ENCODE measurements at places on chromosomes 5 and 9. TPM values are rescaled to one million over a fixed set of nuclear protein-coding genes. Genes with fewer than 3 reads are reported as not detected.

DNA sequence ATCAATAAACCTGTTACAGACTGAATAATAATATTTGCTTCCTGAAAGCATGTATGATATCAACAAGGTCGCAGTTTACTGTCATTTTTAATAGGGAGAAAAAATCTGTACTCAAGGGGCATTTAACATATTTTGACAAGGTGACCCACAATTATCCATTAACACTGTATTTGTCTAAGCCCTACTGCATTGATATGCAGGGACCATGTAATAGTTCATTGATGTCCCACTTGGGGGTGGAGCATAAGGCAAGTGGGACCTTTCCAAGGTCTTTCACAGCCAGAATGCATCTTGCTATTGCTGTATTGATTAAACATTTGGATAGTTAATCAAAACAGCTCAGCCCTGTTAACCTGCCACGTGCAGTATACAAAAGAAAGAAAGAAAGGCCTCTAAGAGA is 502.0 kb downstream of the NR2F1-AS1 start:
- H3K27ac ChIP-seq: no peak overlapping the region
- H3K4me1 ChIP-seq: peaks cover 4% of the 10 kb centered on the region
- no peak overlapping the region for H3K4me3 ChIP-seq
- H3K36me3 ChIP-seq: no peaks in the 10 kb centered on the region

- no peaks in the 10 kb centered on the region for H3K27me3 ChIP-seq
- no peak overlapping the region for H3K27ac ChIP-seq
- no peak overlapping the region for H3K4me3 ChIP-seq
- no peaks in the 10 kb centered on the region for H3K36me3 ChIP-seq
Observed at GRCh38 chr9:7008411-7008810, 250.6 kb downstream of the KDM4C start.

DNA sequence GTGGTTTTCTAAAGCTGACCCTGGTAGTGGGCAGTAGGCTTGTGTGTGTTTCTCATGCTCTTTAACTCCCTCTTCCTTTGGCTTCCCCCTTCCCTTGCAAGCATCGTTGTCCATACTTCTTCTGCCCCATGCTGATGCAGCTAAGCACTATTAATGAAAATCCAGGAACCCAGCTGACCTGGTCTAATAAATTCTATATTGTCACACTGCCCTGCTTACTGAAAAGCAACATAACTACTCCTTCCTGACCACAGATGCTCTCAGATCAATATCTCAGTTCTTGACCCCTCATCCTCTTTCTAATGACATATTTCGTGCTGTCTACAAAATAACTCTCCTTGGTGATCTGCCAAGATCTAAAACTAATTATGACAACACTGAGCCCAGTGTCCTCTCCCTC is 405.5 kb downstream of the EFNA5 start:
- no peak overlapping the region for H3K27ac ChIP-seq
- no peaks in the 10 kb centered on the region for H3K36me3 ChIP-seq
- H3K4me1 ChIP-seq: peaks cover 2% of the 10 kb centered on the region
- no peaks in the 10 kb centered on the region for H3K27me3 ChIP-seq
- DNase-seq: no peak

DNA sequence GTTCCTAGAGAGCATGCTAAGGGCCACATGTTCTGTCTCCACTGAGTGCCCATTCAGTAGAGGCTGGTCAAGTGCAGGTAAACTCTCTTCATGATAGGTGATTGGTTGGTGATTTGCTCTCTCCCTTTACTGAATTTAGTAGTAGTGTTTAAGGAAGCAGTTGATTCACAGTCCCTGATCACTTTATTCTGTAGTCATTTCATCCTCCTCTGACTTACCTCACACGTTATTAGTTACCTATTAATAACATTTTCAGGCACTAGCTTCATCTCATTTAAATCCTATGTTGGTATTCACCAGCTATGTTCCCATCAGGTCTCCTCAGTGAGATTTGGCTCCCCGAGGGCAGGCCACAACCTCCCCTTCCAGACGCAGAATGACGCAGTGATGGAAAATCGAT is 51.9 kb downstream of the ERAP1 start:
- H3K27me3 ChIP-seq: no peaks in the 10 kb centered on the region
- no peaks in the 10 kb centered on the region for H3K36me3 ChIP-seq

DNA sequence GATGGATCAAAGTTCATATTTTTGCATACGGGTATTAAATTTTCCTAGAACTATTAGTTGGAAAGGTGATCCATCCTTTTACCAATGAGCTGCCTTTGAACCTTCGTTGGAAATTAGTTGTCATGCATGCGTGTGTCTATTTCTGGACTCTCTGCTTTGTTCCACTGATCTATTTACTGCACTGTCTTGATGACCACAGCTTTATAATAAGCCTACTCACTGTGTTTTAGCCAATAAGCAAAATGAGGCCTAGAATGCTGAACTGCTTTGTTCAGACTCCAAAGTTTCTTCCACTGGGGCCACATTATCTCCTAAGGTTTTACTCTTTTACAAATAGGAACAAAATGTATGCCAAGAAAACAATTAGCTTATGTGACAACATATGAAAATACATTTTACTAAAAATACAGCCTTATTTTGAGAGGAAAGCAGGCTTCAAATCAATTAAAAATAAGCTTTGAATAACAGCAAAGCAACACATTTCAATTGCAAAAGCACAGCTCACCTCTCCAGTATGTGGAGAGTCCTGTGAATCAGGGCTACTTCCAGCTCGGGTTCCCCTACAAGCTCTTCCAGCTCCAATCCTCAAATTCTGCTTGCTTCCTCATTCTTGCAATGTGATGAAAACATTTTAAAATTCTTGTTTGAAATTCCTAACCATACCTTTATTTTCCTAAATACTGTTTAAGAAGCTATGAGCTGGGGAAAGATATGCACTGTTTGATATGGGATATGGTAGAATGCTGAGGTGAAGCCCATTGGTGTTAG is 72.0 kb downstream of the RETREG1 start:
- no peak overlapping the region for H3K4me3 ChIP-seq
- H3K4me1 ChIP-seq: no peaks in the 10 kb centered on the region
- no peaks in the 10 kb centered on the region for H3K27me3 ChIP-seq
- no peaks in the 10 kb centered on the region for H3K36me3 ChIP-seq
- no peak for DNase-seq

DNA sequence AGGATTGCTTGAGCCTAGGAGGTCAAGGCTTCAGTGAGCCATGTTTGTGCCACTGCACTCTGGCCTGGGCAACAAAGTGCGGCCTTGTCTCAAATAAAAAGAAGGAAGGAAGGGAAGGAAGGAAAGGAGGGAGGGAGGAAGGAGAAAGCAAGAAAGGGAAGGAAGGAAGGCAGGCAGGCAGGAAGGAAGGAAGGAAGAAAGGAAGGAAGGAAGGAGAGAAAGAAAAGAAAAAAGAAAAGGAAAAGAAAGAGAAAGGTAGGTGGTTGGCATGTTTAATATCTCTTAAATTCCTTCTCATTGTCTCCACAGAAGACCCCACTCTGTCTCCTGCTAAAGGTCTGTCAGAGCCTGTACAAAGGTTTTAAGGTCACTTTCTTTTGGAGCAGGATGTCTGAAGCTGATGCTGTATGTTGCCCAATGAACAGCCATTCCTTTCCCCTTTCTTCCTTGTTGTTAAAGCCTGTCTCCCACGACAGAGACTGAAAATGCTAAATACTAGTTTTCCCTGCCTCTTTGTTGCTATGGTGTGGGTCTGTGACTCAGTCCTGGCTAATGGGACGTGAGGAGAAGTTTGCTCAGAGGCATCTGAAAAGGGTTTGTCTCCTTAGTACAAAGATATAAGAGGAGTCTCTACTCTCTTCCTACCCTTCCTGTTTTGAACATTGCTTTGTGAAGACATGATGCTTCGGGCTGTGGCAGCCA is 213.3 kb downstream of the PCSK1 start:
- DNase-seq: no peak
- no peaks in the 10 kb centered on the region for H3K27me3 ChIP-seq
- H3K4me3 ChIP-seq: no peak overlapping the region
- H3K4me1 ChIP-seq: no peaks in the 10 kb centered on the region
- no peak overlapping the region for H3K27ac ChIP-seq

- no peaks in the 10 kb centered on the region for H3K27me3 ChIP-seq
- peaks cover 4% of the 10 kb centered on the region for H3K4me1 ChIP-seq
- H3K27ac ChIP-seq: peak overlapping the region; percentile 90
- H3K36me3 ChIP-seq: no peaks in the 10 kb centered on the region
- peak; percentile 60 for DNase-seq
Observed at GRCh38 chr5:52799358-52799982, 11.8 kb downstream of the ITGA1 start.

- H3K4me3 ChIP-seq: no peak overlapping the region
- no peaks in the 10 kb centered on the region for H3K4me1 ChIP-seq
- no peak for DNase-seq
- no peak overlapping the region for H3K27ac ChIP-seq
Observed at GRCh38 chr5:39559923-39560322, 135.1 kb upstream of the DAB2 start.

- H3K27me3 ChIP-seq: no peaks in the 10 kb centered on the region
- peak within 1 kb of the TSS; percentile 70 for H3K4me3 ChIP-seq
- peaks cover 34% of the 10 kb centered on the region for H3K4me1 ChIP-seq
- H3K27ac ChIP-seq: peak within 1 kb of the TSS; percentile 48
- no peaks in the 10 kb centered on the region for H3K36me3 ChIP-seq
Observed at GRCh38 chr9:133121198-133121914, at the start of gene RALGDS. Gene RALGDS, minus strand, starts transcription at chr9:133121240. Its CDS starts 86 bp downstream, at chr9:133121154.

LTC4S gene
- total RNA-seq: 7.5 TPM

GFI1B gene
- not detected for total RNA-seq

FGF10 gene
- 15.8 TPM for total RNA-seq

BHMT gene
- not detected for total RNA-seq

FBP2 gene
- not detected for total RNA-seq
